Heart left ventricle (tissue), 16 donors: ENCODE measurements at places on chromosomes 4 and X. TPM values are rescaled to one million over a fixed set of nuclear protein-coding genes. Genes with fewer than 3 reads are reported as not detected.

DNA sequence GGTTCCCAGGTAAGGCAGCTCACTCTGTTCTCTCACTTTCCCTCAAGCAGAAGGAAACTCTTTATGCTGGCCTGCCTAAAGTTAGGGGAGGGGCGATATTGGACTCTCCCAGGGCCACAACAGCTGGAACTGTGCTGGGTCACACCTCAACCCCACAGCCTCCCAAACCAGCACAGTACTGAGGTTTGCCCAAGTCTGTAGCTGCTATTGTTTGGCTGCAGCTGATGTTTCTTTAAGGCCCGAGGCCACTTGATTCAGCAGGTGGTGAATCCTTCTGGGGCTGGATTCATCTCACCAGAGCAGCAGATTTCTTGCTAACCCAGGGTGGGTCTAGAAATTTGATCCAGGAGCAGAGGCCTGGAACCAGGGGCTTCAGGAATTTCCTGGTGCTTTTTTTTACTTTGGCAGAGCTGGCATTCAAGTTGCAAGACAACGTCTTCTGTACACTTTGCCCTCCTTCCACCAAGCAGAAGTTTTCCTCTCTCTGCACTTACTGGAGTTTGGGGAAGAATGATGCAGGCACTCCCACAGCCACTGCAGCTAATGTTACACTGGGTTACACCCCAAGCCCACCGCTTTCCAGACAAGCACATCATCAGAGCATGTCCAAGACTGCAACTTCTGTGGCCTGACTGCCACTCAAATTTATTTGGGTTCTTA lies 544.7 kb upstream of the NDST4 start:
- no peak for DNase-seq

Gene CYLC1
- total RNA-seq: not detected

Gene CXorf51B
- total RNA-seq: not detected

GRCh38 chrX:43573441-43574015 lies 82.6 kb upstream of the MAOA start:
- no peak for DNase-seq

DNA sequence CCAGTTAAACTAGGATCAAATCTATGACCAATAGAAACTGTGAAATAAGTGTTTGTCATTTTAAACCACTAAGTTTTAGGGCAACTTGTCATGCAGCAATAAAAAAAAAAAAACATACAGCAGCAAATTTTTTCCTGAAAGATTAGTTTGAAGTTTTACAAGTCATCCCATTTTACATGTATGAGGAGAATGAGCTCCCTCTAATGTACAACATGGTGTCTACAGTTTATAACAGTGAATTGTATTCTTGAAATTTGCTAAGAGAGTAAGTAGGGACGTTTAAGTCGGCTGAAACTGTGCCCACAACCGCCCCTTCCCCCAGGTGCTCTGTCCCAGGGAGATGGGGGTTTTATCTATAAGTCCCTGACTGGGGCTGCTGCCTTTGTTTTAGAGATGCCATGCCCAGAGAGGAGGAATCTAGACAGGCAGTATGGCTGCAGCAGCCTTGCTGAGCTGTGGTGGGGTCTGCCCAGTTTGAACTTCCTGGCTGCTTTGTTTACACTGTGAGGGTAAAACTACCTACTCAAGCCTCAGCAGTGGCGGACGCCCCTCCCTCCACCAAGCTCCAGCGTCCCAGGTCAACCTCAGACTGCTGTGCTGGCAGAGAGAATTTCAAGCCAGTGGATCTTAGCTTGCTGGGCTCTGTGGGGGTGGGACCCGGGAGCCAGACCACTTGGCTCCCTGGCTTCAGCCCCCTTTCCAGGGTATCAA lies 499.3 kb upstream of the CT83 start:
- DNase-seq: no peak

Gene TAF7L
- total RNA-seq: not detected

Gene TRIM61
- 0.94 TPM for total RNA-seq

Gene NUP62CL
- total RNA-seq: 1.4 TPM

DNA sequence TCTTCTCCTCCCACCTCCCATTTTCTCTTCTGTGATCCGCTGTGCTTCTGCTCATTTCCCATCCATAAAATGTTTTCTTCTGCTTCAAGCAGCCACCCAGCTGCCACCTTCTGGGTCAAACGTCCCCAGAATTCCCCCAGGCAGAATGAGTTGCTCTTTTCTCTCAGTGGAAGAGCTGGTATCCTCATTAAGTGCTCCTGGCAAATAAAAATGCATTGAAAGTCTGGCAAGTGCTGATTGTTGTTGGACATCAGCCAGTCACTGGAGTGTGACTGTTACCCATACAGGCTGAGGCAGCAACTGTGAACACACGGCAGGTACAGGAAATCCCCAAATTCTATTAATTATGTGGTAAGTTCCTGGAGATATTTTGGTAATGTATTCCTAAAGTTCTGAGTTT lies 52.6 kb downstream of the LIMCH1 start:
- no peak for DNase-seq

Gene RBM41
- 16.5 TPM for total RNA-seq

Gene HAUS3
- 5.7 TPM for total RNA-seq

- DNase-seq: no peak
These were observed 89.9 kb downstream of the PTPN13 start for GRCh38 chr4:86683983-86684382.

- DNase-seq: peak; percentile 39
These were observed 8.1 kb upstream of the GPR119 start for GRCh38 chrX:130393451-130394074.

DNA sequence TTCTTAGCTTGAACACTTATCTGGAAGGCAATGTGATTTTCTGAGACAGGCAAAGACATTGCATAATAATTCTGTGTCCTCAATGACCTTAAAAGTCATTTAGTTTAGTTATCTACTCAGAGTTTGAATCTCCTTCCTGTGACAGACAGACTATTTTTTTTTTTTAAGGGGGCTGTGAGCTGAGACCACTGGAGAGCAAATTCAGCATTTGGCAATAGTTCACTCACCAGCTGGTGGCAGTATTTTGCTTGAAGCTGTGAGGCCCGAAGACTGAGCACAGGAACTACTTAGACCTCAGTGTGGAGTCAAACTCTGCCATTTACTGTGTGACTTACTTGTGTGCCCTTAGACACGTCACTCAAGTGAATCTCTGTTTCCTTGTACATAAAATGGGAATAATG lies 22.9 kb upstream of the CPE start:
- no peak for DNase-seq

- no peak for DNase-seq
These were observed 173.2 kb downstream of the LDB2 start for GRCh38 chr4:16725252-16725651.

DNA sequence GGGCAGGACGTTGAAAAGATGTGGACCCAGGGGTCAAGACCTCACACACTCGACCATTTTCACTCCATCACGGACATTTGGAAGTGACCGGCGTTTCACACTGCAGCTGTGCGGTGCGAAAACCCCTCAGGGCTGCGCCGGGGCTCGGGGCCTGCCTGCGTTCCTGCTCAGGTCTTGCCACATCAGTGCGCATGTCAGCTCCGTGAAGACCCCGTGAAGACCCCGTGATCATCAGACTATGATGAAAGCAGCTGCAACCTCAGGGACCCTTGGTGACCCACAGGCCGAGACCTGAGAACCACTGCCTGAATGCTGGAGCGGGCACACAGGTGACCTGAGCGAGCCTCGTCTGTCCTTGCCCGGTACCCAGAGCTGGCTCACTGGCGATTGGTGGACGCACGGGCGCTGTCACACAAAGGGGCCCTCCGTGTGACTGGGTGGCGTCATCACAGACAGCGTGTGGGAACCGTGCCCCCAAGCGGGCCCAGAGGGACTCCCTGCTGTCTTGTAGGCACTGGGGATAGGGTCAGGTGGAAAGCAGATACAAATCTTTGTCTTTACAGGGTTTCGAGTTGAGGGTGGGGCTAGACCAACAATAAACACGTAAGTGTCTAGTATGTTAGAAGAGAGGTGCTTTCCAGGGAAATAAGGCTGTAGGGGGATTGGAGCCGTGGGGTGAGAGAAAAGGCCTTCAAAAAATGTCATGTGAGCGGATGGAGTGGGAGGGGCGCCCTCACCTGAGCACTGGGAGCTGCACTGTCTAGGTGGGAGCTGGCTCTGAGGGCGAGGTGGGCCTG lies 12.7 kb downstream of the MSANTD1 start:
- peak; percentile 19 for DNase-seq

Gene SCML2
- total RNA-seq: 0.97 TPM

- DNase-seq: no peak
These were observed 330.8 kb downstream of the UBE2NL start for GRCh38 chrX:144214651-144215050.

- DNase-seq: no peak
These were observed 220.6 kb upstream of the ARSJ start for GRCh38 chr4:114200026-114200425.

GRCh38 chr4:155545456-155545855 lies 121.2 kb upstream of the GUCY1A1 start:
- DNase-seq: no peak

DNA sequence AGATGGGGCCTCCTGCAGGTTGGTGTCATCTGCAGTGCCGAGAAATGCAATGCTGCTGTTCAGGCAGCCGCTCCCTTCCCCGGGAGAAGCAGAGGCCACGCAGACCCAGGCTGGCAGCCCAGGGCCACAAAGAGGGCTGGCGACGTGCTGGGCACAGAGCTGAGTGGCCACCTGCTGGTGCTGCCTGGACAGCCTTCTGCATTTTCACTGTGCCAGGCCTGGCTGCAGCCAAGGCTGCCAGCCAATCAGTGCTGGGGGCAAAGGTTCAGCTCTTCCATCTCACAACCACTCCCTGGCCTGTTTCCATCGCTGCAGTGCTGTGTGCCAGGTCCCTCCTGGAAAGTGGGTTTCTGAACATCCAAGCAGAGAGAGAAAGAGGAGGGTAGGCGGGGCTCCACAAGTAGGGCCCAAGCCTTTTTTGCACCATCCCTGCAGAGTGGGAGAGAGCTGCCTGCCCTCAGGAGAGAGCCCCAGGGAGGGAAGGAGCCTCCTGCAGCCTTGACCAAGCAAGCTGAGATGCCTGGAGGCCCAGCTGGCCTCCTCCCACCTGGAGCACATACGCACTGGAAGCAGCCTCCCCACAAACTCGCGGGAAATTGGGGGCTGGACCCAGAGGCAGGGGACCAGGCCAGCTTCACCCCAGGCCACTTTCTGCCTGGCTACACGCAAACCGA lies 20.1 kb downstream of the ADRA2C start:
- DNase-seq: no peak

DNA sequence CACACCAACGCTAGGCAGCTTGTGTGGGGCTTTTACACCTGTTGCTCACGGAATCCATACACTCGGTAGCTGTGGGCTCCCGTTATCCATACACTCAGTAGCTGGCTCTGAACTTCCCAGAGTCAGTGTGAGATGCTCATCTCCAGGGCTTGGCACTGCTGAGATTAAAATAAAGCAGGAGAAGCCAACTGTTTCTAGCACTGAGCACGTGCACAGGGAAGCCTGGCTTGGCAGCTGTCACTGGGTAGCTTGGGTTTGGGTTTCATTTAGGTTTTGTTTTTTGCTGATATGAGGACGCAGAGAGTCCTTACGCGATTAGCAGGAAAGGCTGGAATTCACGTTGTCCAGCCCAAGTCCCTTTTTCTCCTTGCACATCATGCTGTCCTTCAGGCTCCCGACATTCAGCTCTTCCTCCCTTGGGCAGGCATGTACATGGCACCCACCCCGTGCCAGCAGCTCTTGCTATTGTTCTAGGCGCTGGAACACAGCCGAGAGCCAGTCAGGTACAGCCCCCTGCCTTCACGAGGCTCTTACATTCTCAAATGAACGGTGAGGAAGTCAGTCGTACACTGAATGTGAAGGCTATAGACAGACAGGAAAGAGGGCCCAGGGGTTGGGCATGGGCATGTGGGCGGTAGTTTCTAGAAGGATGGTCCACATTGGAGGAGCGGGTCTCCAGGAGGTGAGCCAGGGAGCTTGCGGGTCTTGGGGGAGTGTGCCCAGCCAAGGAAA lies 25.9 kb downstream of the NSG1 start:
- no peak for DNase-seq

- no peak for DNase-seq
These were observed 102.6 kb downstream of the PHEX start for GRCh38 chrX:22134681-22135080.

DNA sequence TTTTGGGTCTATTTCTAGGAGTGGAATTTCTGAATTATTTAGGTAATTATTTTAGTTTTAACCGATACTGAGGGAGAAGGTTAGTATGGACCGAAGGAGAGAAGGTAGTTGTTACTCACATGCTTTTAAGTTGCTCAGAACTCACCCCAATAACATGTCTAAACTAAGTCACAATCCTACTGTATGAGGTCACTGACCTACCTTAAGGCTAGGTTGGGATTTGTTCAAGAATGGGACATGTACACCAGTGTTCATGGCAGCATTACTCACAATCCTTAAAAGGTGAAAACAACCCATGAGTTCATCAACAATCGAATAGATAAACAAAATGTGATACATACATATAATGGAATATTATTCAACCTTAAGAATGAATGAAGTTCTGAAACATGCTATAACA lies 90.5 kb downstream of the MSN start:
- DNase-seq: no peak

GRCh38 chr4:119068529-119068962 lies 67.1 kb upstream of the MYOZ2 start:
- DNase-seq: no peak

GRCh38 chrX:112664924-112665323 lies 14.8 kb downstream of the LHFPL1 start:
- DNase-seq: no peak

DNA sequence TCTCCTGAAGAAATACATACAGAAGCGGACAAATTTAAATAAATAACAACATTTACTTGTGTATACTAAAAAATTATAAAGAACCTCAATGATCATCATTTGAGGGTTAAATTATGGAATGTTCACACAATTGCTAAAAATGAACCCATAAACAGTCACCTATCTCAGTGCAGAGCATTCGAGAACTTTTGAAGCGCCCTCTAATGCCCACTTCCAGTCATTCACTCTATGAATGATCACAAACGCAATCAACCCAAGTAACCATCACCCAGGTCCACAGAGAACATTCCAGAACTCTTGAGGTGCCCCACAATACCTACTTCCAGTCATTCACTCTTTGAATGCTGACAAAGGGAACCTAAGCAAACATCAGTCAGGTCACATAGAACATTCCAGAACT lies 103.5 kb upstream of the PLAC1 start:
- DNase-seq: no peak

Gene MAGIX
- 2.7 TPM for total RNA-seq

DNA sequence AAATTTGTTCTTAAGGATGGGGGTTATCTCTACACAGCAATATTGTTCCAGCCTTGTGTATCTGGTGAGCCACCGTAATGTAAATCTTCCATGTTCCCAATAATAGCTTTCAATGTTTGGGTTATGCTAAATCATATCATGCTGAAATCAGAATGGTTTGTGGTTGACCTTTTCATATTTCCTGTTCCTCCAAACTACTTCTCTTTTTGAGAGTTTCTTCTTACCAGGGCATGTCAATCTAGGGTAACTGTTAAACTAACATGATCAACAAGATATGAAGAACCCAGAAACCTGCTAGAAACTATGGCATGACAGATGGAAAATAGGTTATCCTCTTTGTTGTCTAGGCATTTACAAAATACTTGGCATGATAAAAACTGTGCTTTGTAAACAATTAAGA lies 22.0 kb downstream of the TNMD start:
- no peak for DNase-seq

Gene ARHGAP24
- total RNA-seq: 16.5 TPM

- no peak for DNase-seq
These were observed 29.9 kb downstream of the UPRT start for GRCh38 chrX:75303795-75304194.
